Stimulated activated CD8-positive, alpha-beta memory T cell treated with anti-CD3 and anti-CD28 coated beads, Interleukin-12 subunit alpha, Interleukin-12 subunit beta, amount 100 ng/mL, for 4 hours (primary cell): ENCODE measurements at places on chromosomes 1 and 21.

DNA sequence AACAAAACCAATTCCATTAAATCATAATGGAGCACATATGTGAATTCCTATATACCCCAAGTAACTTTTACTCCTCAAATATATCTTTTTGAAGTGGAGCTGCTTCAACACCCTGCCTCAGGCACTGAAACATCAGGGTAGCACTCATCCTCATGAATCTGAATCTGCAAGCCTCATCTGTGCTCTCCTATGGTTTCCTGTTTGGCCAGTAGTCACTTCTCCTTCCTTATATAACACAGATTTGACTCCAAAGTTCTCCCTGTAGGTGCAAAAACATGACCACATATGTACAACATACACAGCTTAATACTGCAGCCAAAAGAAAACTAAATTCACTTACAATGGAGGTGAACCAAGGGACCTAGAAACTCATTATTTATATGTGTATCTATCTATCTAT, 7.2 kb downstream of the TRIT1 start:
- DNase-seq, result no peak

- DNase-seq, result no peak
Measured at GRCh38 chr21:27017246-27017645, 50.4 kb upstream of the ADAMTS5 start.

GRCh38 chr1:73644198-73644597, 553.8 kb downstream of the LRRIQ3 start:
- DNase-seq, result no peak

GRCh38 chr1:205769641-205770365, 5.5 kb downstream of the RAB29 start:
- no peak for DNase-seq

GRCh38 chr1:101995984-101996745, 561 bp downstream of the OLFM3 start:
- DNase-seq, result no peak

- DNase-seq, result no peak
Measured at GRCh38 chr1:214364386-214364785, 83.4 kb downstream of the SMYD2 start.

DNA sequence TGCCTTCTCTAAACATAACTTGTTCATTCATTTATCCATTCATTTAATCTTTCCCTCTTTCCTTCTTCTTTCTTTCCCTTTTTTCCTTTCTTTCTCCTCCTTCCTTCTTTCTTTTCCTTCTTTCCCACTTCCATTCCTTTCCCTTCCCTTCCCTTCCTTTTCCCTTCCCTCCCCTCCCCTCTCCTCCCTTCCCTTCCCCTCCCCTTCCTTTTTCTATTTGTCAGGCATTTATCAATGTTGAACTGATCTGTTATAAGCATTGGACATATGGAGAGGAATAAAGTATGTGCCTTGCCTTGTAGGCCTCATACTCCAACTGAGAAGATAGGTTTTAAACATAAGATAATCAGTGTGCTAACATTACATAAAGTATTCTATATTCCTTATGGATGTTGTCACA, 23.7 kb upstream of the ATP6V1G3 start:
- no peak for DNase-seq
